ENCODE measurements at places on chromosomes 7 and 10.

DNA sequence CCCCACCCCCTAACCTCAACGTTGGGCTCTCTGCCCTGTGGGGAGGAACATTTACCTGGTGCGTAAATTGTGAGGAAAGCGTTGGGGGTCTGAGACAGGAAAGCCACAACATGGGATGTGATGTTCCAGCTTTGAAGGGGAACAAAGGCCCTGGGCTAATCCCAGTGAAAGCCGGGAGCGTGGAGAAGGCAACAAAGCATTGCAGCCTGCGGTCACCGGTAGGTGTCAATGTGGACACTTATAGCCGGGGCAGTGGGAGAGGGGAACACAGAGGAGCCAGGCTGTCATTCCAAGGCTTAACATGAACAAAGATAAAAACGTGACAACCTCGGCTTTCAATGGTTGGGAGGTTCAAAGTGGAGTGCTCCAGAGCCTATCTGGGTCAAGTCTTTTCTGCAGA, 12.7 kb downstream of the PTF1A start:
- no peak for DNase-seq

- no peak for DNase-seq
Observed at GRCh38 chr7:35717013-35717412, 22.1 kb upstream of the HERPUD2 start.

DNA sequence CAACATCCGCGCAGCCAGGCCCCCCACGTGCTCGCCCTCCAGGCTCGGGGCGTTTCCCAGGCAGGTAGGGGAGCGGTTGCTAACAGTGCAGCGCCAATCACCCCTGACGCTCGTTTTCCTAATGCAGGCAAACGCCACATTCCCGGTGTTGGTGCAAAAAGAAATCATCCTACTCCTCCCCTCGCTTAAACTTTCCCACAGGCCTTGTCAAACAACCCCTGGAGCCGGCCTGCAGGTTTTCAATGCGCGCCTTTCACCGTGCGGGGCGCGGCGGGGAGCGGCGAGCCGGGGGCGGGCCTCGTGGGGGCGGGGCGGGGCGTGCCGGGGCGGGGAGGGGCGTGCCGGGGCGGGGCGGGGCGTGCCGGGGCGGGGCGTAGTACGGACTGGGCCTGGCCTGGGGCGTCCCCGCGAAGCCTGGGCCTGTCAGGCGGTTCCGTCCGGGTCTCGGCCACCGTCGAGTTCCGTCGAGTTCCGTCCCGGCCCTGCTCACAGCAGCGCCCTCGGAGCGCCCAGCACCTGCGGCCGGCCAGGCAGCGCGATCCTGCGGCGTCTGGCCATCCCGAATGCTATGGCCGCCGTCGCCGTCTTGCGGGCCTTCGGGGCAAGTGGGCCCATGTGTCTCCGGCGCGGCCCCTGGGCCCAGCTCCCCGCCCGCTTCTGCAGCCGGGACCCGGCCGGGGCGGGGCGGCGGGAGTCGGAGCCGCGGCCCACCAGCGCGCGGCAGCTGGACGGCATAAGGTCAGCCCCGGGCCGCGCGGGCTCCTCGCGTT, at the start of gene ECHDC3:
TSS of gene ECHDC3 (plus strand) at position 374 of the 770 bp plus-strand sequence. CDS start at position 569, 195 bp downstream.
- DNase-seq = peak; percentile 83

DNA sequence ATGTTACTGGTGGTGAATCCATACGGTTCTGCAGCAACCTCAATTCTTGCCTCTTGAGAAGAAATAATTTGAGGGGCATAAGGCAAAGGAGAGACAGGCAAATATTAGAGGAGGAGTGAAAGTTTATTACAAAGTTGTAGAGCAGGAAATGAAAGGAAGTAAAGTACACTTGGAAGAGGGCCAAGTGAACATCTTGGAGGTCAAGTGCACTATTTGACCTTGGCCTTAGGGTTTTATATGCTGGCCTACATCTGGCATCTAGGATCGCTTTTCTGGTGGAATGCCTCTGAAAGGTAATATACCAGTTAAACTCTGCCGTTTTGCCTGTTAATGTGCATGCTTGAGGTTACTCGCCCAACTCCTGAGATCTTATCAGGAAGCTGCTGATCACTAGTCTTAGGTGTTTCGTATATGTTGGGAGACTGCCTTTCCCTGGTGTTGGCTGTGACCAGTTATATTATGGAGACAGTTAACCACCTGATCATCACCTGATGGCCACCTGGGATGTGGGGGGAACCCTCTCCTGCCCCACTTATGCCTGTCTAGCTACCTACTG, 66.1 kb upstream of the CYP2C18 start:
- DNase-seq = no peak

DNA sequence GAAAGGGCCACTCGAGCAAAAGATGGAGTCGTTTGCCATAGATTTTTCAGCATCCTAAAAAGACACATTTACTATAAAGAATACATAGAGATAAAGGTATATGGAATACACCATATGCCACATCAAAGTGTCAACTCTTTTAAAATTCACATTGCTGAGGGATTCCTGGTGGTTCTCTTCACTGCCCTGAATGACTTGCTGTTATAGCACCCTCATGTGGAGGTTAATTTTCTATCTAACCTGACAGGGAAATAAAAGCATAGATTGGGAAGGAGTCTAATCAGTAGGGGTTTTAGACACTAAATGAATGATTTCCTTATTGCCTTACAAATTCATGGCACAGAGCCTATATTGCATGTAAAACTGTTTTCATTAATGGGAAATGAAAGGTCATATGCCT, 25.9 kb downstream of the DNAH11 start:
- no peak for DNase-seq

DNA sequence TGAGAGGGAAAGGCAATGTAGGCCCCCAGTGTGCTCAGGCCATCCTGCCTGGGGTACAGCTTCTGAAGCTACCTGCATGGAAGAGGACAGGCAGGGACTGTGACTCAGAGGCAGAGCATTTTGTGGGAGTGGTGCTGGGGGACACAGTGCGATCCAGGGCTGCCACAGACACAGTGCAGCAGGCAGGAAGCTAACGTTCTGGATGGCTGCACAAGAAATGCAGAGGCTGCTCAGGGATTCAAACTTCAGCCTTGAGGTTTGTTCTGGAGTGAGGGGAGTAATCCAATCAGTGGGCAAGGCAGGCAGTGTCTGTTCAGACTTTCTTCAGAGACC, 648.0 kb upstream of the IGFBP3 start:
- no peak for DNase-seq

- no peak for DNase-seq
Observed at GRCh38 chr7:156472267-156472666, 168.3 kb upstream of the RNF32 start.

- DNase-seq = no peak
Observed at GRCh38 chr7:8152489-8153192, 109.3 kb downstream of the ICA1 start.

- DNase-seq = no peak
Observed at GRCh38 chr10:5583525-5584175, 58.9 kb downstream of the CALML3 start.

GRCh38 chr7:92464515-92464914, 13.2 kb downstream of the ERVW-1 start:
- no peak for DNase-seq

GRCh38 chr7:82438521-82438920, 5.1 kb downstream of the CACNA2D1 start:
- DNase-seq = no peak

DNA sequence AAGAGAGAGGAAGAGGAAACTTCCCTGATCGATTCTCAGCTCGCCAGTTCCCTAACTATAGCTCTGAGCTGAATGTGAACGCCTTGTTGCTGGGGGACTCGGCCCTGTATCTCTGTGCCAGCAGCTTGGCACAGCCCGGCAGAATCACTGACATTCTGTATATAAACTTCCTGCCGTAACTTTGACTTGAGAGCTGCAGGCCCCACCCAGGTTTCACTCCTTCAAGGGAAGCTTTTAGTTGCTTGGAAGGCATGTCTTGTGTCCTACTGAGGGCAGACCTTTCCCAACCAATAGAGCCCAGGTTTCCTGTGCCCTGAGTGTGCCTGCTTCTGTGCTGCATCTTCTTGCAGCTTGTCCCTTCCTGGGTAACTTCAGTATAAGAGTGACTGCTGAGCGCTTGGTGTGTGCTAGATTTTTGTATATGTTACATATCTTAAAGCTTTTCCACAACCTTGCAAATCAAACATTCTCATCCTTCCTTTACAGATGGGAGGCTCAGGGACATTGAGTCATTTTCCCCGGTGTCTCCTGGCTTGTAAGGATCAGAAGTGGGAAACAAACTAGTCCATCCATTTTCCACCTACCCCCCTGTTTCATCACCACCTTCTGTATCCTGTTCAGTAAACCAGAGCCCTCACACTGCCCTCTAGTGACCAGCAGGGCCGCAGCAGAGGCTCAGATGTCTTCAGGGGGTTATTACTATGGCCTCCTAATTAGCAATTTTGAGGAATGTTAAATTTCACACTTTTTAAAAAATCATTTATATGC, 225.2 kb upstream of the PRSS58 start:
- DNase-seq = peak; percentile 34

GRCh38 chr10:99396471-99396870, 34.0 kb downstream of the GOT1 start:
- no peak for DNase-seq

DNA sequence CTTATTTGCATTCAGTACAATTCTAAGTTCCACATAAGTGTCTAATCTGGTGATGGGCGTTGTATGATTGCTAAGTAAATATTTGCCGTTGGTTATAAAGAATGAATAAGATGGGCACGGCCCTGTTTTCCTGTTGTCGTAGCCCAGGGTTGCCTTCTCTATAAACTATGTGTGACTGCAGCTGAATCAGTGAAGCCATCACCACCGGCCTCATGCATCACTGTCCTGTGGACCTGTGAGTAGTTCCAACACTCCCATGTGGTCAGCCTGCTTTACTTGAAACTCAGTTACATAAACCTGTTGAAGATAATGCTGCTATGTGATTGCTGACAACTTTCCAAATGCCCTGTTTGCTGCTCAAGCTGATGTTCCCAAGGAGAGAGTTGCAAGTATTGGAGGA, 21.6 kb upstream of the KLF6 start:
- DNase-seq = no peak

DNA sequence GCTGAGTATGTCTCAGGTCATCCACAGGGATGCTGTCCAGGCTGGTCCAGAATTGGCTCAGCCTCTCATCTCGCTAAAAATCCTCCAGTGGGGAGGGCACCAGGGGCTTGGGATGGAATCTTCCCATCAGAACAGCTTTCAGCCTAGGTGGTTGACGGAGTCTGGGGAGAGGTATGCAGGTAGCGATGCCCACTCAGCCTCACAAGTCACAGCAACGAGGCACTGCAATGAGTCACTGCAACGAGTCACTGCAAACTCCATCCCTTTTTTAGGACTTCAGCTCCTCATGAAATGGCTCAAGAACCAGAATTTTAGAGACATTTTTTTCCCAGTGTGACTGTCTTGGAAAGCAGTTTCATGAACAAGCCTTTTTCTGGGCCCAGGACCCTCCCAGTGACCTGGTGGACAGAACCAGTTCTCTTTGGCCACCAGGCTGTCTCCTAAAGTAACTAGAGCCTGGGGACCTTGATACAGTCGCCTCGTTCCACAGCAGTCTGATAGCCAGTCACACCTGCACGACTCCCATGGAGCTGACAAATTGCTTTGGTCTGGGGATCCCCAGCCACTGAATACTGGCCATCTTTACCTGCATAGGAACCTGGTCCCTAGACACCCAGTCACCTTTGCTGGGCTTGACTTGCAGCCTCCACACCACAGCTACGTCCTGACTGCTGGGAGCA, 41.3 kb upstream of the PPP2R2D start:
- no peak for DNase-seq

DNA sequence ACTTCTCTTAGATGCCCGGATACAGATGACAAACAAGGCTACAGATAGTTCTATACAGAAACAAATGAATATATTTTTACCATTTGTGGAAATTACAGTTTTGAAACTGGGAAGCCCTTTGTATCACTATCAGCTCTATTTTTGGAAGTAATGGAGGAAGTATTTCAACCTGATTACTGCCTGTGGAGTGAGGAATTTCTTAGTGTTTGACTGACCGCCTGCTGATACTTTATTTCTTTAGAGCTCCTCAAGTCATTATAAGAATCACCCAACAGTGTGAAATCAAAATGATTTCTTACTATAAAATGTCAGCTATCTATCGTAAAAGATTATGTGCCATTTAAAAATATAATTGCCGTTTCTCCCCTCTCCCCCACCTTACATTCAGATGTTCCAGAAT, 290.9 kb downstream of the SDK1 start:
- DNase-seq = no peak

DNA sequence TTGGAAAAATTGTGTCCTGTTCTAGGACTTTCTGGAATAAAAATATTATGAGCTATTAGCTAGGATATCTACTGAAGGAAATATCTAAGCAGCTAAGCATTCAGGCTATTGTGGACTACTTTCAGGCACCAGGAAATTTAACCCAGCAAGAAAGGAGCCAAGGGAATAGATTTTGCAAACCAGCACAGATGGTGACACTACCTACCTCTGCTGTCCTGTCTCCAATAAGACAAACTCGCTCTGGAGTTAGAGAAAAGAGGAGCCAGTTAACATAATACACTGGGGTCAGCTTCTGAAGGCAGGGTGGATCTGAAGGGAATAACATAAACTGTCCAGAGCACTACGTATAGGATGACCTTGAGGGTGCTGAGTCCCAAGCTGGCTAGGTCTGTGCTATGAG, 223.7 kb upstream of the PRSS58 start:
- no peak for DNase-seq

DNA sequence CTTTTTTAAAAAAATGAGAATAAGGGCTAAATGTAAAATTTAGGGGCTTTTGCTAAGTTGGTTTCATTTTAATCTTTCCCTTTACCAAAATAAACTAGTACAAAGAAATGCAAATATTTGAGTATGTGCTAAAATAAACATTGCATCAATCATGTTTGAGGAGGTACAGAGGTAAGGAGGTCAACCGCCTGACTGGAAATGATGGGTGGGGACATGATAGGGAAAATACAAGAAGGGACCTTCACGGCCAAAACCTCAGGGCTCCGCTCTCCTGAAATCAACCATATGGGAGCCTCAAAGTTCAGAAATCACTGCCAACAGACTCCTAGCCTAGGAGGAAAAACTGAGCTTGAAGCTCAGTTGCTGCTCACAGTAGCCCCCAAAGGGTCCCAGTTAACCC, 207.6 kb downstream of the AHR start:
- peak; percentile 51 for DNase-seq

DNA sequence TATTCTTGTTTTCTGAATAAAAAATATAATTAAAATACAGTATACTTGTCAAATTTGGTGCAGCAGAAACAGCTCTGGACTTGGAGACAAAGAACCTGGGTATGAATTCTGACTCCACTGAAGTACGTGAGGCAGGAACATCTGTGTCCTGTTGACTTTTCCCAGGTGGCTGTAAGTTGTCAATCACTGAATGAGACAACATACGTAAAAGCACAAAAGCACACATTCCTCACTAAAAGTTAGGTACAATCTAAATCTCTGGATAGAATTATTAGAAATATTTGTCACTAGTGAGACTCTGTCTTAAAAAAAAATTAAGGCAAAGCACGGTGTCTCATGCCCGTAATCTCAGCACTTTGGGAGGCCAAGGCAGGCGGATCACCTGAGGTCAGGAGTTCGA, 18.1 kb downstream of the CFAP58 start:
- no peak for DNase-seq

DNA sequence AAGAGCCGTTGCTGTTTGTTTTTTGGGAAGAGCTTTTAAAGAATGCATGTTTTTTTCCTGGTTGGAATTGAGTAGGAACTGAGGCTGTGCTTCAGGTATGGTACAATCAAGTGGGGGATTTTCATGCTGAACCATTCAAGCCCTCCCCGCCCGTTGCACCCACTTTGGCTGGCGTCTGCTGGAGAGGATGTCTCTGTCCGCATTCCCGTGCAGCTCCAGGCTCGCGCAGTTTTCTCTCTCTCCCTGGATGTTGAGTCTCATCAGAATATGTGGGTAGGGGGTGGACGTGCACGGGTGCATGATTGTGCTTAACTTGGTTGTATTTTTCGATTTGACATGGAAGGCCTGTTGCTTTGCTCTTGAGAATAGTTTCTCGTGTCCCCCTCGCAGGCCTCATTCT, 31.6 kb downstream of the PFKFB3 start:
- DNase-seq = no peak

All from HuH-7 (cell line).